ENCODE measurements at places on chromosomes 12 and 14.

- DNase-seq, result no peak
These were observed 34.5 kb upstream of the ARID2 start for GRCh38 chr12:45695035-45695434.

DNA sequence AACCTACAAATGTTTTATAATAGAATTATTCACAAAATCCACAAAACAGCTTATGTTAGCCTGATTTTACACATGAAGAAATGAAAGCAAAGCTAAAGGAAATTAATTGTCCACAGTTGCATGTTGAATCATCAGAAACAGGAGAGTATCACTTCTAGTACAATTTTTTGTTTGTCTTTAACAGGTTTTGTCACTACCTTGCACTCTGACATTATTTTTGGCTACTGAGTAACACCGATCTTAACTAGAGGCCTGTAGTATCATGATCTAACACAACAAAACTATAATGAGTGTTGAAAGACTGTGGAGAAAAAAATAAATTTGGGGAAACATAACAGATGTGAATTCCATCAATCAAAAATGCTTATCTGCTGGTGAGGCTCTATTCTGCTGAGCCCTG, 60.1 kb downstream of the TAOK3 start:
- no peak for DNase-seq

GRCh38 chr12:65313719-65314317, 35.3 kb downstream of the MSRB3 start:
- no peak for DNase-seq

GRCh38 chr12:53320352-53321195, 836 bp downstream of the AAAS start:
- DNase-seq, result no peak

DNA sequence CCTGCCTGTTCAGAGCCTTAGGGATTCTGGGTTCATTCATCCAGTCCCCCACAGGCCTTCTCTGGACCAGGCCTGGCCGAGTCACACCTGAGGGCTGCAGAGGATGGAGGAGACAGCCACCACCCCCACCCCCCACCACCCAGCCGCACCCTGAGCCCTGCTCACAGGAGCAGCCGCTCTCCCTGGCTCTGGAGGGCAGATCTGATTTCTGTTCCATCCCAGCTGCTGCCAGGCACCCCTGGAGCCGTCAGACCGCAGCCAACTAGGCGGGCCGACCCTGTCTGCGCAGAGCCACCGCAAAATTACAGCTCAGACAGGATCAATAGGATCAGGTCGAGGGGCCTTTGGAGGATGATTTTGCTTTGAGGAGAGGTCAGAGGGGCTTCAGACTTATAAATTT, 154.6 kb upstream of the MYL2 start:
- DNase-seq, result no peak

GRCh38 chr14:38867561-38868150, 235.4 kb downstream of the SEC23A start:
- peak; percentile 47 for DNase-seq

- no peak for DNase-seq
These were observed 16.7 kb downstream of the TMEM132D start for GRCh38 chr12:129887101-129887500.

GRCh38 chr14:21093018-21093417, 5.4 kb downstream of the ZNF219 start:
- DNase-seq, result no peak

GRCh38 chr14:89667983-89668382, 250.9 kb upstream of the FOXN3 start:
- no peak for DNase-seq

GRCh38 chr14:21016413-21017190, 8.3 kb downstream of the NDRG2 start:
- no peak for DNase-seq

DNA sequence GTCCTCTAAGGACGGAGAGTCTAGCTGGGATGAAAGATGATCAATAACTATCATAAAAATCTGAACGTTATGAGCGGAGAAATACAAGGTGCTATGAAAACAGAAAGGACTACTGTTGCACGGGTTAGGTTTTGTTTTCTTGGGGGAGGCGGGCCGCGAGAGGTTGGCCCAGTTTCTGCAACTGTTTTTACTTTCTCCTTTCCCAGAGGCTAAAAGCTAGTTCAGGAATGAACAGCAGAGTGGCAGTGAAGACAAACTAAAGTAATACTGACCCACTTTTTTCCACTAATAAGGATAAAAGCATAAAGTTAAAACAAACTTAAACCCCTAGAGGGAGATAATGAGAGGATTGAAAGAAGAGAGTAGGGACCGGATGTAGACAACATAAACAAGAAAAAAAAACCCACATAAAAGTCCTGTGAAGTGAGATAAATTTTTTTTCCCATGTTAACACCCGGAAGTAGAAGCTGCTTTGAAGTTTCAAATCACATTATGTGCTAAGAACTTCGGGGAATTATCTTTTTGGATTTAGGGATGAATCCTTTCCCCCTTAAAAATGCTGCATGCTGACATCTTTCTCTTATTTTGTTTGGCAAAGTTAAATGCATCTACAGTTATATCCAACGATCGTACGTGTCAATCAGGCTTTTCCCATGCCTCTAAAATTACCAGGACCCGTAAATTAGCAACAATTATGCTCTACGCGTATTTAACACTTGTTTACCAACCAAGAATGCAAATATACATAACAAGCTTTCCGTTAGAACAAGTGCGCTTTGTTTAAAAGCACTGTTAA, 1.0 kb upstream of the CDK17 start:
- peak; percentile 48 for DNase-seq

DNA sequence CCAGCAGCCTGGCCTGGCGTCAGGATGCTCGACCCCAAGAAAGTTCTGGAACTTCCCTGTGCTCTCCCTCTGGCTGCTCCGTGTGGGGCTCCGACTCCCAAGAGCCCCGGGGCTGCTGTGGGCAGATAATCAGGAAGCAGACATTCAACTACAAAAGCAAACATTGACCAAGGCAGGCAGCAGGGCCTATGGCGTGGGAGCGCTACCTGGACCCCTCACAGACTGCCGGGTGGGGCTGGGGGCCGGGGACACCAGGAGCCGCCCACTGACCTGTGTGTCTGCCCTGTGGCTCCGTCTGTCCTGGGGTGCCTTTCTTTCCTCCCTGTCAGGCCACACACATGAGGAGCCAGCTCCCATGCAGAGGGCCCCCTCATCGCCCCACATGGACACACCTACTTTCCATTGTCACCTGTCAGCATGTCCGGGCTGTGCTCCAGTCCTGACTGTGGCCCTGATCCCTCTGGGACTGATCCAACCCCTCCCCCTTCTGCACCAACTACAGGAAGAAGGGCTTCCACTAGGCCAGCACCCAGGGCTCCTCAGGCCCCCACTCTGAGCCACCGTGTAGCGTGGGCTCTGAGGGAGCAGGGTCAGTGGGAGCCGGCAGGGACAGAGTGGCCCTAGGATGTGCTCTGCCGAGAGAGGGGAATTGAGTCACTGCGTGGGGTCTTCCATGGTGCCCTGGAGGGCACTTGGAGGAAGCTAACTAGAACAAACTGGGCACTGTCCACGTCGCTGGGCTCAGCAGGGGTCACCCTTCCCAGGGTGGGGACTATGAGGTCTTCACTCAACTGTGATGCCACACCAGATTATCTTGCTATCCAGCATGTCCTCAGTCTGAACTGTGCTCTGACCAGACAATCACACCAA, 215.4 kb upstream of the C14orf180 start:
- DNase-seq, result no peak

GRCh38 chr12:25713264-25713663, 160.2 kb upstream of the LMNTD1 start:
- no peak for DNase-seq
